NCI-H345 (cell line): ENCODE measurements at places on chromosomes 2 and 18.

DNA sequence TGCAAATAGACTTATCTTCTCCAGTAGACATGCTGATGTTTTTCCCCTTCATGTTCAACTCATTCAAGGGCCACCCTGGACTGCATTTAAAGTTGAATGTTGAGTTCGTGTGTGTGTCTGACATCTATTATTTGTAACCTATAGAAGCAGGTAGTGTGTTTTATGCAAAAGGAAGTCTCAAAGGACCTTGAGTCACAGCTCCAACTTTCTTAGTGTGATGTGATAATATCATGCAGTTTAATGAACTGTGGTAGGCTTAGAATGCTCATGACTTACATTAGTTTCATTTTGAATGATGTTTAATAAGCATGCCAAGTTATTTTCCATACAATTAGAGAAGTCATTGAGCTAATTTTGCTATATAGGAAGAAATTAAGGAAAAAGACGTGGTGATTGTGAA, 67.9 kb downstream of the CERS6 start:
- DNase-seq, result no peak

- no peak for DNase-seq
Measured at GRCh38 chr2:236503100-236503499, 66.5 kb upstream of the ACKR3 start.

- no peak for DNase-seq
Measured at GRCh38 chr18:22324191-22325131, 93.3 kb downstream of the CTAGE1 start.

DNA sequence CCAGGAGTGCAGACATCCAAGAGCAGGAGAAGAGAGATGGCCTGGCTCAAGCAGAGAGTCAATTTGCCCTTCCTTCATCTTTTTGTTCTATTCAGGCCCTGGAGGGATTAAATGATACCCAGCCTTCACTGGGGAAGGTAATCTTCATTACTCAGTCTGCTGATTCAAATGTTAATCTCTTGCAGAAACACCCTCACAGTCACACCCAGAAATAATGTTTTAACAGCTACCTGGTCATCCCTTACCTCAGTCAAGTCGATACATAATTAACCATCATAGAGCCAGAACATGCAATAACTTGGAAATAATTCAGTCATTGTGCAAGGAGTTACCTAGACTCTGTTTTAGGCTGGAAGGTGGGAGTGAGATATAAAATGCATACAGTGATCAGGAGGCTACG, 163.7 kb upstream of the TNP1 start:
- DNase-seq, result no peak
